RPMI8226 (cell line): ENCODE measurements at places on chromosomes 16 and 17.

- no peak for DNase-seq
Observed at GRCh38 chr17:66357037-66357436, 54.6 kb downstream of the PRKCA start.

DNA sequence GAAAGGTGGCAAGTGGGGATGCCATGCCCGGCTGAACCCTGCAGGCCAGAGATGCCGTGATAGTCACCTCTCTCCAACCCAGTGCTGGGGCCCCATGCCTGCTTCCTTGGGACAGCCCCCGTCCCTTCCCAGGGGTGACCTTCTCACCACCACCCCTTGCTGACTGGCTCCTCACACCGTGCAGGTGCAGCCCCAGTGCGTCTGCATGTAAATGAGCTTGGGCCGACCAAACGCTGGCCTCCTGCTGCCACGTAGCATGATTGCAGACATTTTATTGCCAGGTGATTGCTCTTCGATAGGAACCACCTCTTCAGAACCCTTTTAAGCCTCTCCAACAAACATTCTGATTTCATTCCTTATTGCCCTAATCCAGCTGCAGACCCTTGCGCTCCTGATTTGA lies 32.5 kb downstream of the ASIC2 start:
- no peak for DNase-seq

DNA sequence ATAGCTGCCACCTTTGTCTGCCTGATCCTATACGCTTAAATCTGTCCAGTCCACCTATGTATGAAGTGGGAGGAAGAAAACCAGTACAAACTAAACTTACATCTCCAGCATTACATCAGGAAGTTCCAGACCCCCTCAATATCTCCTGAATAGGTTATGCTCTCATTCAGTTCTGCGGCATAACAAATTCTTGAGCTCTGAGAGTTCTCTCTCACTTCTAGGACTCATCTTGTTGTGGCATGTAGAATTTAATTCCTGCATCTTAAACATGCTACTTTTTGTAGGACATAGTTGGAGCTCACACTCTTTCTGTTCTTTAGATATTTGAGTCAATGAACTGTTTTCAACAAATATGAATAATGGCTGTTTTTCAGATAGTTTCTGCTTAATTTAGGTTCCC lies 662.5 kb downstream of the CDH11 start:
- DNase-seq: no peak

DNA sequence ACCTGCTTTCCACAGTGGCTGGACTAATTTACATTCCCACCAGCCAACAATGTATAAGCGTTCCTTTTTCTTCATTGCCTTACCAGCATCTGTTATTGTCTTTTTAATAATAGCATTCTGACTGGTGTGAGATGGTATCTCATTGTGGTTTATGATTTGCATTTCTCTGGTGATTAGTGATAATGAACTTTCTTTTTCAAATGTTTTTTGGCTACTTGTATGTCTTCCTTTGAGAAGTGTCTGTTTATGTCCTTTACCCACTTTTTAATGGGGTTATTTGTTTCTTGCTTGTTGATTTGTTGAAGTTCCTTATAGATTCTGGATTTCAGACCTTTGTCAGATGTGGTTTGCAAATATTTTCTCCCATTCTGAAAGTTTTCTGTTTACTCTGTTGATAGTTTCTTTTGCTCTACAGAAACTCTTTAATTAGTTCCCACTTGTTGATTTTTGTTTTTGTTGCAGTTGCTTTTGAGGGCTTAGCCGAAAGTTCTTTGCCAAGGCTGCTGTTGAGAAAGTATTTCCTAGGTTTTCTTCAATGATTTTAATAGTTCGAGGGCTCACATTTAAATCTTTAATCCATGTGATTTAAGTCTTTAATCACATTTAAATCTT lies 26.8 kb downstream of the ITGAM start:
- no peak for DNase-seq

DNA sequence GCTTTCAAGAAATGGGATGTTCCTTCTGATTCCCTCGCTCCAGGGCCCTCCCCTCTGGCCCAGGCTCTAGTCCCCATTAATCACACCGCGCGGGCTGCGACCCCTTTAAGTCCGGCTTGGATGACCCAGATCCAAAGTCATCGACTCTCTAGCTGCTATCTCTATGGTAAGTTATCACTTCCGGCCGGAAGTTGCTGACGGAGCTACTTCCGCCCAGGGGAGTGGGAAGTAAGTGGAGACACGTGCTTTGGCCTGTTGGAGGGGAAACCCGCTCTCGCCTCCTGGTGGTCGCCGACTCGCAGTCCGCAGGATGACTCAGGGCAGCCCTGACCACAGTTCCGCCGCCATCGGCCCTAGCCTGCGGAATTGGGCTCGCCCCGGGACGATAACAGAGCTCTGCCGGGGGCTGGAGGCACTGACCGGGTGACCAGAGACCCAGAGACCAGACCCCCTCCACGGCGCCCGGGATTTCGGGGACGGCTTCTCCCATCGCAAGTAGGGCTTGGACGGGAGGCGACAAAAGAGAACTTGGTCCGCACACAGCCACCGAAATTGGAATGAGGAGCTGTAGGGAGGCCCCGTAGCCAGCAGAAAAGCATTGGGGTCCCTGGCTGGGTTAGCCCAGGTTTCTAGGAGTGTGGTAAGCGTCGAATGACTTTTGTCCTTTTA lies 52.2 kb upstream of the SEC14L1 start:
- peak; percentile 96 for DNase-seq

GRCh38 chr17:82765371-82765770 lies 13.5 kb downstream of the TBCD start:
- DNase-seq: no peak

DNA sequence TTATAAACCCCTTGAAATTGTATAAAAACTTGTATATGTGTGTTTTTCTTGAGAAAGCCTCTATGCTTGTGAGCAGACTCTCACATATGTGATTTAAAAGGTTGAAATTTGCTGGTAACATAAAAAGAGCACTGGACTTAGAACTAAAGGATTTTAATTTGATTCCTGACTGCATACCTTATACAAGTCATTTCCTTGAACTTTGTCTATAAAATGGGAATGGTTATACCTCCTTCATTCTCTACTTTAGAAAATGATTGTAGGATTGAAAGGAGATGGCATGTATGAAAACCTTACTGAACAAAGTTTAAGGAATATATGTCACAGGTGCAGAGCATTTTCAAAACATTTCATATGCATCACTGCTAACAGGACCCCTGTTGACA lies 10.4 kb upstream of the ARL2BP start:
- no peak for DNase-seq

DNA sequence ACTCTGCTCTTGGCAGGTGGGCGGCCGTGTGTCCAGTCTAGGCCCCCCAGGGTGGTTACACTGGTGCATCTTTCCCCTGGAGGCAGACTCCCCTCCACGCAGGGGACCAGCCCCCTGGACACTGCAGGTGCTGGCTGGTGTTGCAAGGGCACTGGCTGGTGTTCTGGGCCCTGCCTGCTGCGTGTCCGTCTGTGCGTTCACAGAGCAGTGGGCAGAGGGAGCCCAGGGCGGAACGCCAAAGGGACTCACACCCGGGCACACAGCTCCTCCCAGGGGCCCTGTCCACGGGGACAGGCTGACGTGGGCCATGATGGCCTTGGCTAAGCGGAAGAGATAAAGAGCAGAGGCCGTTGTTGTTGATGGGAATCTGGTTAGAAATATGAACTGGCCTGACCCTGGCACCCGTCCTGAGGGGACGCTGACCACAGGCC lies 27.3 kb downstream of the ACSF3 start:
- no peak for DNase-seq

DNA sequence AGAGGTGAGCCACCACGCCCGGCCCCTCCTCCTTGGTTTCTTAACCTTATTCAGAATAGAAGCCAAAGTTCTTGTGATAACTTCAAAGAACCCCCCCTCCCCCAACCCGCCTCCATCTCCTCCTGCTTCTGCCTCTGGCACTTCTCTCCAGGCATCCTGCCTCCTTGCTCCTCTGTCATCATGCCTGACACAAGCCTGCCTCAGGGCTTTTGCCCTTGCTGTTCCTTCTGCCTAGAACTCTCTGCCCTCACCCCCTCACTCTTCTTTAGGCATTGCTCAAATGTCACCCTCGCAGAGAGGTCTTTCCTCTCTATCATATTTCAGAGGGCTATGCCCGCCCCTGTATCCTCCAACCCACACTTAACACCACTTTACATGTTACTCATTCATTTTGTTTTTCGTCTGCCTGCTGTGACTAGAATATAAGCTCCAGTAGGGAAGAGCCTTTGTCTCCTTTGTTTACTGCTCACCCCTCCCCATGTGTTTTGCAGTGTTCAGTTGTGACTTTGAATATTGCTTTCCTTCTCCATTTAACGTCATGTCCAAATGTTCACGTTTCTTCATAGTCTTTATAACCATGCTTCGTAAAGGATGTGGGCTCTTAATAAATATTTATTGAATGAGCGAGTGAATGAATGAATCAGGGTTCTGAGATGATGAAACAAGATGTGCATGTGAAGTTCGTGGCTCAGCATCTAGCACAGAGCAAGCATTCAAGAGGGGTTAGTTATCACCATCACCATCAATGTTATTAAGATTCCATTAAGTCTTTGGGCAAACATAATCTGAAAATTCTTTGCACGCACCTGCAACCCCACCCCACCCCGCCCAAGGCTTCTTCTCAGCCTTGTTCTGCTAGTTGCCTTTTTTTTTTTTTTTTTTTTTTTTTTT lies 186.2 kb upstream of the WSCD1 start:
- no peak for DNase-seq

DNA sequence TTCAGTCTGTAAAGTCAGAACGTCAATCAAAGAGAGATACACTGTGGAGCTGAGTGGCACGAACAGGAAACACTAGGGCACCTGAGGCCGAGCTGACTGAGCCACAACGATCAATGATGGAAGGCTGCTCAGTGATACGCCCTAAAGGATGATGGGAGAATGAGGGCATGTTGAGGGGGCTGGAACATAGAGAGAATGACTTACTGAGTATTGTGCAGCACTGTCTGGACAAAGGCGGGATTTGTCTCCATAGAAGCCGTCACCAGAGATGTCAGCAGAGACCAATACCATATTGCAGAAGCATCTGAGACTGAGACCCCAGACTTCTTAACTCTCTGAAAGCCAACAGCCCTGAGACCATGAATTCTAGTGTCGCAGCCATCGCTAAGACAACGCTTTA lies 33.4 kb downstream of the ZZEF1 start:
- no peak for DNase-seq

DNA sequence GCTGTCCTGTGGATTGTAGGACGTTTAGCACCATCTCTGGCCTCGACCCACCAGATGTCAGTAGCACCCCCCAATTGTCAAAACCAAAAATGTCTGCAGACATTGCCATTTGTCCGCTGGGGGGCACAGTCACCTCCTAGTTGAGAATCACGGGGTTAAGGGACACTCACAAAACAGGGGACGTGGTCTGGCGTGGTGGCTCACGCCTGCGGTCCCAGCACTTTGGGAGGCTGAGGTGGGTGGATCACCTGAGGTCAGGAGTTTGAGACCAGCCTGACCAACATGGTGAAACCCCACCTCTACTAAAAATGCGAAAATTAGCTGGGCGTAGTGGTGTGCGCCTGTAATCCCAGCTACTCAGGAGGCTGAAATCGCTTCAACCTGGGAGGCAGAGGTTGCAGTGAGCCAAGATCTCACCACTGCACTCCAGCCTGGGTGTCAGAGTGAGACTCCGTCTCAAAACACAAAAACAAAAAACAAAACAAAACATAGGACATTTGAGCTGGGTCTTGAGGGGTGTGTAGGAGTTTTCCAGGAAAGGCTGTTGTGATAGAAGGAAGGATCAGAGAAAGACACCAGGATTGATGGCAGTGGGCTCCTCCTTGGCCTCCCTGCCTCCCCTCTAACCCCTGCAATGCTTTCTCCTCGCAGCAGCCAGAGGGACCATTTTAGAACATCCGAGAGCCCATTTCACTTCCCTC lies 171.8 kb upstream of the GSE1 start:
- peak; percentile 51 for DNase-seq

DNA sequence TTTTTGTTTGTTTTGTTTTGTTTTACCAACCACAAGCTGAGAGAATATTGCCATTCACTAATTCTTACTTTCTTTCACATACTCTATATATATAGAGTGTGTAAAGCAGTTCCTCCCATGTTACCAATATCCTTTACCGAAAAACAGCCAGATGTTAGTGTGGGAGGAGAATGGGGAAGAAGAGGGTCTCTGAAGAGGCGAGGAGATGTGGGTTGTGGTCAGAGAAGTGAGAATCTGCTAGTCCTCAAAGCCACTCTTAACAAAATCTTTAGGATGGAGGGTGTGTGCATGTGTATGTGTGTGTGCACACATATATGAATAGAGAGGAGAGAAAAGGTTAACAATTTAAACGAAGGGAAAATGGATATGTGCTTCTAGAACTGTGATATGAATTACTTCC lies 80.6 kb downstream of the TUBD1 start:
- no peak for DNase-seq

- DNase-seq: no peak
Observed at GRCh38 chr16:22692034-22692433, 121.9 kb upstream of the HS3ST2 start.

GRCh38 chr17:44774271-44775135 lies 15.7 kb downstream of the ADAM11 start:
- DNase-seq: peak; percentile 92

- DNase-seq: no peak
Observed at GRCh38 chr16:31461921-31462804, 2.9 kb downstream of the ARMC5 start.

DNA sequence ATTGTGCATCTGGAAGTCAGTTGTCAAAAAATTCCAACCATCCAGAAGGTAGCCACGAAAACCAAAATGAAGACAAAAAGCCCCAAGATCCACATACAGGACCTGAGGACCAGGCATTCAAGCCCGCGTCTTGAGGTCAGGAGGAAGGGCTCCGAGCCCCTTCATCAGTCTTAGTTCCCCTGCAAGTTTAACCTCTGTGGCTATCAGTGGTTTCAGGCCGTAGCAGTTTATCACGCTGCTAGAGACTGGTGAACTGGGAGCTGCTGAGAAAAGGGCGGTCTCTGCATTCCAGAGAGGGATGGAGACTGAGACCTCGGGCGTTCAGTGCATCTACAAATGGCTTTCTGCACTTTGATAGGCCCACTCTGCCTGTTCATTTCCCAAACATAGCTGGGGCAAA lies 70.6 kb downstream of the IRF8 start:
- DNase-seq: no peak

GRCh38 chr17:6278376-6278775 lies 156.5 kb downstream of the AIPL1 start:
- DNase-seq: no peak

DNA sequence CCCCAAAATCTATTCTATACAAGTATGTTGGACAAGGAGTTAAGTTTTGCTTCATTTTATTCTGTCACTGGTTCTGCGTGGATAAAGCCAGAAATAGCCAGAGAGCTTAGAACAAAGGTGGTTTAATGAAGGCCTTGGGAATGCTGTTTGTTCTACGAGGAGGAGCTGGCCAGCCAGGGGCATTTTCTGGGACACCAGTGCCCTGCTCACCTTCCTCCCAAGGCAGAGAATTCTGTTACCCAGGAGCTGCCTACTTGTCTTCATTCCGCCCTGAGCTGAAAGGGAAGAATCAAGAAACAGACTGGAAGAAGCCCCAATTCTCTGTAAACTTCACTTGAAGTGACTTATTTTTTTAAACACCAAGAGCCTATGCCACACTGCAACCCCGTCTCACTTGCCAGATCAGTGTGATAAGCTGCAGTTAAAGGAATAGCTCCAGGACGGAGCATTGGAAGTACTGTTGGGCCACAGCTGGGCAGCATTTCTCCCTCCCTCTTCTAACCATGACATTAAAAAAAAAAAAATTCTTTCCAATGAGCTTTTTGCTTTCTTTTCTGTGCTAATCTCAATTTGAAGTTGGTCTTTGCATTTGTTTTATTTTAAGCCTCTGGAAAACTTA lies 149.8 kb upstream of the DYNLRB2 start:
- no peak for DNase-seq
